Iris pigment epithelial cell (primary cell): ENCODE measurements at places on chromosomes 7 and 10.
A peak's percentile ranks its signal among the peaks of the same experiment; 100 is the strongest.

DNA sequence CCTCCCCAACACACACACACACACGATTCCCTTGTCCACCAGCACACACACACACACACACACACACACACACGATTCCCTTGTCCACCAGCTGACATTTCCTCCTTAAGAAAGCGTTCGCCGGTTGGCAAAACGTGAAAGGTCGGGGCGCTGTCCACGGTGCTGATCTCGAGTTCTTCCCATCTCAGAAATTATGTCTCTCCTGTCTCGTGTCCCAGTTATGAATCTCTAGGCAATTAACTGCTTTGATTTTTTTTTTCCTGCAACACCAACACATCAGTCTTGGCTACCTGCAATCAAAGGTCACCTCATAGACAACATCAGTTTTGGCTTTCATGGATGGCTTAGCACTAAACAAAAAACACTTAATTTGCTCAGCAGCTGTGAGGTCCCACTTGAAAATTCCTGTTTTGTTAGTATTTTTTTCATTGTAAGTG lies 1.9 kb downstream of the INA start:
- peak; percentile 38 for DNase-seq

DNA sequence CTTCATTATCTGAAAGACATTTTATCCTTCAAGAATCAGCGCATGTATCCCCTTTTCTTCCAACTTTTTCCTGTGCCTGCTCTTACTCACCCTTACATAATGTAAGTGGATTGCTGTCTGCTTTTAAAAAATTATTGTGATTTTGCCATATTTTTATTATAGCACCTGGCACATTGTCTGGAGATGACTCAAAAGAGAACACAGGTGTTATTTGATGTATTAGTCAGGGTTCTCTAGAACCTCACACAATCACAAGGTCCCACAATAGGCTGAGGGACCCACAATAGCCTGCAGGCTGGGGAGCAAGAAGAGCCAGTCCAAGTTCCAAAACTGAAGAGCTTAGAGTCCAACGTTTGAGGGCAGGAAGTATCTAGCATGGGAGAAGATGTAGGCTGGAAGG lies 390.0 kb downstream of the EXOC4 start:
- DNase-seq: no peak

GRCh38 chr10:132705943-132706342 lies 80.0 kb downstream of the NKX6-2 start:
- no peak for DNase-seq

DNA sequence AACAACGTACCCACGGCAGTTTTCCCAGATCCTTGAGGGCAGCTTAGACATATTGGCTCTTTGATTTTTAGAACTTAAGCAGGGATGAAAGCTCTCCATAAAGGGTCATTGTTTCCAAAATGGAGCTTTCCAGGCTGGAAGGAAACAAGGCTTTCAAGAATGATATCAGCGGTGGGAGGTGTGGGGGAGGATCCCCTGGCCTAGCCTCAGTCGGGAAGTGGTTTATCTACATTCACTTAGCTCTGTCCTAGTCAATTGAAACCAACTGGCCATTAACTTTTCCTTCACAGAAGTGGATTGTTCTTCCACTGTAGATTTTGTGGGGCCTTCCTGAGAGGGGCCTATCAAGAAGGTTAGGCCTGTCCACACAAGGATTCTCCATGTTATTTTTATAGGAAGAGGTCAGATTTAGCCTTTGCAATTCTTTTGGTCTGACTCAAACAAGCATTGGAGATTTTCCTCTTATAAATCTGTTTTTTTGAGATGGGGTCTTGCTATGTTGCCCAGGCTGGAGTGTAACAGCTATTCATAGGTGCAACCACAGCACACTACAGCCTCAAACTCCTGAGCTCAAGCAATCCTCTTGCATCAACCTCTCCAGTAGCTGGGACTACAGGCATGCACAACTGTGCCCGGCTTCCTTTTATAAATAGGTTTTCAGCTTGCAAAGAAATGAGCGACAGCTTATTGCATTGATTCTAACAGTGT lies 343.5 kb downstream of the LRMDA start:
- DNase-seq: no peak

GRCh38 chr10:117226813-117227451 lies 14.0 kb upstream of the SLC18A2 start:
- DNase-seq: peak; percentile 57

- no peak for DNase-seq
Observed at GRCh38 chr7:2108501-2109250, 124.1 kb downstream of the MAD1L1 start.

GRCh38 chr7:157355784-157356511 lies 19.1 kb downstream of the DNAJB6 start:
- DNase-seq: peak; percentile 17
